ENCODE measurements at places on chromosomes 5 and 9. TPM values are rescaled to one million over a fixed set of nuclear protein-coding genes. Genes with fewer than 3 reads are reported as not detected.

DNA sequence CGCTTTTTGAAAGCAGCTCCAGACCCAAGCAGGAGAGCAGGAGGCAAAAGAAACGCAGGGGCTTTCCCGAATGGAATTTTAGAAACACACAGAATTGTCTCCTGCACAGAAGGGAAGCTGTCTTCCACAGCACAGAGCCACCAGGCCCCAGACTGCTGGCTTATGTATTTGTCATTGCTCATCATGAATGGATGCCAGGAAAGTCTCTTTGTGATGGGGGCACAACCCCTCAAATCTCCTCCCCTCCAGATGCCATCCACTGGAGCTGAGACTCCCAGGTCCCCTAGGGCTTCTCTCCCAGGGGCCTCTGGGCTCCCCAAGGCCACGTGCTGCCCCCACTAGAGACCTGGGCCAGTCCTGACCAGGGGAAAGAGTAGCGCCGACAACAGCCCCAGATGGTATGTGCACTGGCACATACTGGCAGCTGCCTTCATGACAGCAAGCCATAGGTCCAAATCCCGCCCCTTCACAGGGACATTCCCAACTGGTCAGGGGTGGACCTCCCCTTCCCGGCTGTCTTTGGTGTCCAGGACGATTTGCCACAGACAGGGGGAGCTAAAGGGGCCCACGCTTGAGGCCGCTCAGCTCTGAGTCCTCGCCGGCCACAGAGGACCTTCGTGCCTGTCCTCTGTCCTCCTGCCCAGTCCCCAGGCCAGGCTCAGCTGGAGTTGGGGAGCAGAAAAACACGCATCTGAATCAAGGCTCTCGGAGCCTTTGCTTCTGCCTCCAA is 127.8 kb downstream of the KCNIP1 start:
- DNase-seq, result no peak

DNA sequence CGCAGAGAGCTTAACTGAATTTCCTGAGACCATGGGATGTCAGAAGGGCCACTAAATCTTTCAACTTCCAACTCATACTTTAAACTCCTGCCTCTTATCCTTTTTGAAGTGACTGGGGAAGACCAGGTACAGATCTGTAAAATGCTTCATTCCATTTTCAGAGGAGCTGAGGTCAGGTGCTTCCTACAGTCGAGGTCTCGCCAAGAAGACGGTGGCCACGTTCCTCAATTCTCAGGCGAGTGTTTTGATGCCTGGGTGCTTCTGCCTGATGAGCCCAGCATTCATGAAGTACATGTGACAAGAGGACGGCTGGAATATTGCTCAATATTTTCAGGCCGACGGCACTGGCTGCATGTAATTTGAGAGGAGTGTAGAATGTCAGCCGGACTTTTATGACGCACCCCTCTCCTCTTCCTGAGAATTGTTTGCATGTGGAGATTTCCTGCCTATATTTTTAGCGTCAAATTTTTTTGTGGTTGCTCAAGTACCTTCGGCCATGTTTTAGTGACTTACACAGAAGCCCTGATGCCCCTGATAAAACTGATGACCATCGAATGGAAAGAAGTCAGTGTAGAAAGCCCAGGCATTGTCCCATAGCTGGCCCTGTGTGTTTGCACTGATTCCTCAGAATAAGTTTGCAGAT is 38.8 kb upstream of the GLRX start:
- DNase-seq, result no peak

- no peak for DNase-seq
Measured at GRCh38 chr9:125238127-125238914, 2.8 kb downstream of the HSPA5 start.

GRCh38 chr9:110125207-110125751 is 82.7 kb downstream of the C9orf152 start:
- no peak for DNase-seq

- no peak for DNase-seq
Measured at GRCh38 chr9:81631218-81631745, 58.1 kb downstream of the TLE1 start.

The ANKRD31 gene
- 0.49 TPM for polyA plus RNA-seq

The PCDHA9 gene
- polyA plus RNA-seq, result not detected

The ZNF484 gene
- 9.7 TPM for polyA plus RNA-seq

GRCh38 chr5:113447498-113448050 is 12.8 kb upstream of the TSSK1B start:
- DNase-seq, result no peak

The FYB1 gene
- 4.4 TPM for polyA plus RNA-seq

The RNF208 gene
- polyA plus RNA-seq, result 5.1 TPM

The BAAT gene
- 0.33 TPM for polyA plus RNA-seq

DNA sequence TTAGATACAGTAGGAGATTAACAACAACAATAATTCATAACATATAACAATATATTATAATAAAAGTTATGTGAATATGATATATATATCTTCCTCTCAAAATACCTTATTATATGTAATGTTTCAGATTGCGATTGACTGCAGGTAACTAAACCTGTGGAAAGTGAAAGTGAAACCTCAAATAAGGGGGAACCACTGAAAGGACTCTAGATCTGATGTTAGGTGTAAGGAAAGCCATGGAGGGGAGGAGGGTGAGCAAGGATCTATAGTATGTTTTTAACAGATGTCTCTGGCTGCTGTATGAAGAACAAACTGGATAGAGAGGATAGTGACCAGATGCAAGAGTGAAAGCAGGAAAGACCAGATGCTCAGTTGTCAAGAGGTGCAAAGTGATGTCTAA is 5.8 kb upstream of the FSTL4 start:
- no peak for DNase-seq

- no peak for DNase-seq
Measured at GRCh38 chr5:180197016-180197702, 11.9 kb downstream of the RASGEF1C start.

- DNase-seq, result no peak
Measured at GRCh38 chr5:107418902-107419301, 251.8 kb downstream of the EFNA5 start.

- no peak for DNase-seq
Measured at GRCh38 chr5:83516377-83516776, 44.8 kb downstream of the VCAN start.

The ZFP2 gene
- 7.7 TPM for polyA plus RNA-seq

GRCh38 chr5:150000990-150001659 is 586 bp downstream of the HMGXB3 start:
- no peak for DNase-seq

- DNase-seq, result no peak
Measured at GRCh38 chr5:33637011-33637410, 196.2 kb downstream of the TARS1 start.

DNA sequence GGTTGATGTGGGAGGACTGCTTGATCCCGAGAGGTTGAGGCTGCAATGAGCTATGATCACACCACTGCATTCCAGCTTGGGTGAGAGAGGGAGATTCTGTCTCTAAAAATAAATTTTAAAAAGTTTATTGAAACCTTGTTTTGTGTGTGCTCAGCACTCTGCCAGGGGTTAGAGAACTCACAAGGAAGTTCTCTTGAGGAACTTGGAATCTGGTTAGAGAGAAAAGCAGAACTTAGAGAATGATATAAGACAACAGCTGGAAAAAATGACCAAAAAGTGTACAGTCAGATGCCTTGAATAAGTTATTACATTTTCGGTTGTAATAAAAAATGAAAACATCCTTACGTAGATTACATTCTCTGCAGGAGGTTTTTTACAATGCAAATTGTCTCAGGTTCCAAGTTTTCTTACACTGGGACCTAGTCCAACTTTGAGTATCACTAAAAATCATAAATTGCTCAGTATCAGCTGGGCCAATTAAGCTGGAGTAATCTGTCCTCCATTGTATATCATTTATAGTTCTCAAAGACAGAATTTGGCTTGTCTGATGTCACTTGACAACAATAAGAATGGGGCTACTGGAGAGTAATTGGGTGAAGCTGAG is 21.7 kb upstream of the TENT2 start:
- DNase-seq, result no peak

DNA sequence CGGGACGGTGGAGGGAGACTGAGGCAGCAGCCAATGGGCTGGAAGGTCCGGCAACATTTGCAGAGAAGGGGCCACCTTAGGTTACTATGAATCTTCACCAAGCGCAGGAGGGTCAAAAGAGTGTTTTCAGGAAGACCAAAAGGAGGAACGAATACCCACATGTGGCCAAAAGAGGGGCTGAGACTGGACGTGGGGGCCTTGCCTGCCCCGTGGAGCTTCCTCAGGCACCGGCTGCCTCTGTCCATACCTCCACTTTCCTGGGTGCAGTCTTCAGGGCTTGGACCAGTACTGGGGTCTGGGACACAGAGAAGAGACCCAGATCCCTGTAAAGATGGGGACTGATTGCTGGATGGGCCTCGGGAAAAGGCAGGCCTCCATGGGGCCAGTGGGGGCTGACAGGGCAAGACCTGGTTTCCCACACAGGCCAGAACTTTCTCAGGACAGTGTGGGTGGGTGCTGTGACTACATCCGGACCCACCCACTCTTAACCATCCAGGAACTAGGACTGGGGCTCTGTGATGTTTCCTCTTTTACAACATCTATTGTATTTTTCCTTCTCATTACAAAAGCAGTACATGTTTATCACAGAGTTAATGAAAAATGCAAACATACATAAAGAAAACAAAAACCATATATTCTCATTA is 294.7 kb downstream of the ZSWIM6 start:
- no peak for DNase-seq

GRCh38 chr9:111197256-111197655 is 132.8 kb downstream of the OR2K2 start:
- DNase-seq, result no peak

GRCh38 chr5:31066655-31067328 is 126.7 kb upstream of the CDH6 start:
- DNase-seq, result no peak

GRCh38 chr9:97904725-97905124 is 17.6 kb downstream of the TRMO start:
- DNase-seq, result no peak

DNA sequence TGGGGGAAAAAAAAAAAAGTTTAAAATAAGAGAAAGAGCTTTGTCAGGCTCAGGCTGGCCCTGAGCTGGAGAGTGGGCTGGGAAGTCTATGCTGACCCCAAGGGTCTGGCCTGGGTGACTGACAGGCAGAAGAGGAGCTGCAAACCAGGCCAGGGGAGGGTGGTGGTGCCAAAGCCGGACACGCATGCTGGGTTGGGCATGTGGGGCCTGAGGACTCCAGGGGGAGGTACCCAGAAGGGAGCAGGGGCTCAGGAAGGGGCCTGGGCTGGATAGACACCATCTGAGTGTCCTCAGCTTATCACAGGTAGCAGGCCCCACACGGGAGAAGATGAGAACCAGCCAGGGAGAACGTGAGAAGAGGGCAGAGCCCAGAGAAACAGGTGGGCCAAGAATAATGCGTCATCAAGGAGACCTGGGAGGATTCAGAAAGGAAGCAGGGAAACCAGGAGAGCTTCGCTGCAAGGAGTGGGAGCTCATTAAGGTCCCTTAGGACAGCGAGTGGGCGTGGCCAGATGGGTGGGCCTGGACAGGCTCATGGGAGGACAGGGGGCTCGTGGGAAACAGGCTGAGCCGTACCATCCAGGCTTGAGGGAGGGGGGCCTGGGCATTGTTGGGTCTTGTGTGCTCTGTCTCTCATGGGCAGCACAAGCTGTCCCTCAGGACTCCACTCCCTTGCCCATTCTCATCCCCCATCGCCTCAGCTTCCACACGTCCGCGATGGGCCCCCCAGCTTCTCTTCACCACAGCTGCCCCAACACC is 16.0 kb downstream of the TMOD1 start:
- no peak for DNase-seq

DNA sequence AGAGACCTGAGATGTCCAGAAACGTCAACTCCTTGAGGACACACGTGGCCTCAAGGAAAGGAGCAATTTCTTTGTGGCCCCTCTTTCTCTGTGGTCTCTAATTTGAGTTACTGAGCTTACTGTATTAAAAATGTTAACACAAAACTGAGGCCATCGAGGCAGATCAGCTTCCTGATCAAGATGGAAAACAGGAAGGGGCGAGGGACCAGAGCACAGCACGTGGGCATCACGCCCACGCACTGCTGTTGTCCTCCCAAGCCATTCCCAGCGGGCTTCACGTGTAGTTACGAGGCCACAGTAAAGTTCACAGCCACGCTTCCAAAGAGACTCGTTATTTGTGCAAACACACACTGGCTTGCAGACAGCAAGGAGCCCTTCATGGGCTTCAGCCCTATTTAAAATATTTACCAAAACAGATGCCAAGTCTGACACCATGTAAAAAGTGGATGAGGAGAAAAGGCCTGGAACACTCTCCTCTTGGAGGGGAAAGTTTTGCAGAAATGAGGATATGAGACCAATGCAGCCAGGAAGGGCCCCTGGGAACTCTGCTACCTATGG is 149.5 kb downstream of the ROR2 start:
- no peak for DNase-seq

The TMEM174 gene
- 27.2 TPM for polyA plus RNA-seq

DNA sequence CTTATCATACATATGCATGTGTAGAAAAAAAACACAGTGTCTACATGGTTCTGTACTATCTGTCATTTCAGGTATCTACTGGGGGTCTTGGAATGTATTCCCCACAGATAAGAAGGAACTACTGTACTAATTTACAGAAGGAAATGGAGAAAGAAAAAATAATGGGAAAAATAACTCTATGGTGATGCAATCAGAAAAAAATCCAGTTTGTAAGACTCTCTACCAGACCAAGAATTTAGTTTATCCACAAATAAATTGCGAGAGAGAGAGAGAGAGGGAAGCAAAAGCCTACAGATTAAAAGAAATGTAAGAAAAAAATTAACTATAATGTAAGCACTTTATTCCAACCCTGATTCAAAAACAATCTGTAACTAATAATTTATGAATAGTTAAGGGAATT is 708.6 kb upstream of the ZNF608 start:
- DNase-seq, result no peak

GRCh38 chr9:125759764-125760129 is 12.6 kb downstream of the PBX3 start:
- no peak for DNase-seq

The SOX30 gene
- polyA plus RNA-seq, result 0.83 TPM

GRCh38 chr9:38350529-38350928 is 42.0 kb upstream of the ALDH1B1 start:
- no peak for DNase-seq

- no peak for DNase-seq
Measured at GRCh38 chr9:71685988-71686387, 82.3 kb downstream of the CEMIP2 start.

All from right renal cortex interstitium (tissue), 3 donors.